ENCODE measurements at places on chromosomes 6 and 20.

DNA sequence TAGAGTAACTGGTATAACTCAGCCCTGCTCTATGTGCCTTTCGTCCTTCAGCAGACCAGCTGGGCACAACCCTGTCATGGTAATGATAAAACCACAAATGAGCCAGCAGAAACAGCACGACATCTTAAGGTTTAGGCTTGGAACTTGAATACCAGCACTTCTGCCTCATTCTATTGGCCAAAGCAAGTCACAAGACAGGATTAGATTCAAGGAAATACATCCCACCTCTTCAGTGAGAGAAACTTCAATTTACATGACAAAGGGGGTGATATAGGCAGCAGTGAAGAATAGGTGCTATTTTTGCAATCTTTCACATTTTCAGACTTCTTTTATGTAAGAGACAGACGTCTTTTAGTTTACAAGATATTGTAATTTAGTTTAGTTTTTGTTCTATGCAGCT is 69.8 kb upstream of the SLC35F1 start:
- DNase-seq, result no peak

- DNase-seq, result no peak
Measured at GRCh38 chr20:57558614-57559288, 2.2 kb upstream of the PCK1 start.

GRCh38 chr20:17635332-17636244 is 46.5 kb downstream of the RRBP1 start:
- DNase-seq, result no peak

- DNase-seq, result no peak
Measured at GRCh38 chr20:17952692-17953684, 15.6 kb downstream of the SNX5 start.

GRCh38 chr20:53195876-53196610 is 223.9 kb downstream of the TSHZ2 start:
- DNase-seq, result peak; percentile 31

DNA sequence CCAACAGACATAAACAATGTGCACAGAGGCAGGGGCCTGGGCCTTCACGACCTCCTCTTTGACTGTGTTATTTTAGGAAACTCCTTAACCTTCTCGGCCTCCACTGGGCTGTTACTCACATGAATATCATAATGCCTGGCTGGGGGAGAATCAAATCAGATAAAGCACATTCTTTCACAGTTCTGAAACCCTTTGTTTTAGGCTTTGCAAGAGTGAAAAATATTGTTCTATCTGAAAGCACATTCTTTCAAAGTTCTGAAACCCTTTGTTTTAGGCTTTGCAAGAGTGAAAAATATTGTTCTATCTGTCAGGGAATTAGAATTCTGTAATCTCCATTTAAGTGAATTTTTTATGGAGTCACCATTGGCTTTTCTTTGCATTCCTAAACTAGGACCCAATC is 50.7 kb upstream of the SYNDIG1 start:
- DNase-seq, result no peak

DNA sequence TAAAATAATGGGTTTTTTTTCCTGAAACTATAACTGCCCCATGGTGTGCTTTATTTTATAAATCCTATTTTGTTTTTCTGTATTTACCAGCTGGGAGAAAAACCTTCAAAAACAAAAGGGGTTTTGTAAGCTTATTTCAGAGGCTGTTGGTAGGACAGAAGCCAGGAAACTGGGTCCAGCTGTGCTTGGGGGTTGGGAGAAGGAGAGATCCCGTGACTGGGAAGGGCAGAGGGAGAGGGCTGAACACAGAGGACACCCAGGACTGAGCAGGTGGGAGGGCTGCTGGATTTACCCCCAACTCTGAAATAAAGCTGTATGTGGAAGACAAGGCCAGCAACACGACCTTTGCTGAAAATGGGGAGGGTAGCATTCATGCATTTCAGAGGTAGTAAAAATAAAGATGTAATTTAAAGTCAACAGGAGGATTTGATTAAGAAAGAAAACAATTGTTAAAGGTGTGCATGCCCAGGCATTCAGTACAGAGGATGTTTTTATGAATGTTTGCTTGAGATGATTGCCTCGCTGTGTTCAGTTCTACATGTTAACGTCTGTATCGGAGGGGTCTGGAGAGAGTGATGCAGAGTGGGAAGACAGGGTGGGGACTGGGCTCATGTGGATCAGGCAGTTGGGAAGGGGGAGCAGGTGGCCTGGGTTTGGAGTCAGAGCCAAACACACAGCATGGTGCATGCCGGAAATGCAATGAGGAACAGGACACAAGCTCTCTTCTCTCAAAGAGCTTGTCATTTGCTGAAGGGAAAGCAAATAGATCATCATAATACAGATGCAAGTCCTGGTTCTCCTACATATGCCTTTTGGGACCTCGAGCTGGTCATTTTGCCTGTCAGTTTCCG is 21.4 kb downstream of the ARFGEF3 start:
- no peak for DNase-seq

DNA sequence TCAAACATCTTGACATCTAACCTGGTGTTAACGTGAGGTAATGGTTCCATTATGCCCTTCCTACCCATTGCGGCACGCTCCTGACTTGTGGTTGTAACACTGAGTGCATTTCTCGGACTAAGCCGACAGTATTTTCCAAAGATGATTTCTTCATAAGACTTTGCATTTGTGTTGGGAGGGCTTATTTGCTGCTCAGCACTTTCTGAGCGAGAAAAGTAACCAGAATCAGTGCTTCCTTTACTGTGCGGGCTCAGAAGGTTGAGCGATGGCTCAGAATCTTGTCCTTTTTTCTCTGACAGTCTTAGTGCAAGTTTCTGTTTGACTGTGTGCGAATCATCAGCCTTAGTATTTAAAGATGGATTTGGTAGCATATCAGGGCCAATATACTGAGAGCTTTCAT is 171.7 kb downstream of the HIVEP2 start:
- DNase-seq, result no peak

DNA sequence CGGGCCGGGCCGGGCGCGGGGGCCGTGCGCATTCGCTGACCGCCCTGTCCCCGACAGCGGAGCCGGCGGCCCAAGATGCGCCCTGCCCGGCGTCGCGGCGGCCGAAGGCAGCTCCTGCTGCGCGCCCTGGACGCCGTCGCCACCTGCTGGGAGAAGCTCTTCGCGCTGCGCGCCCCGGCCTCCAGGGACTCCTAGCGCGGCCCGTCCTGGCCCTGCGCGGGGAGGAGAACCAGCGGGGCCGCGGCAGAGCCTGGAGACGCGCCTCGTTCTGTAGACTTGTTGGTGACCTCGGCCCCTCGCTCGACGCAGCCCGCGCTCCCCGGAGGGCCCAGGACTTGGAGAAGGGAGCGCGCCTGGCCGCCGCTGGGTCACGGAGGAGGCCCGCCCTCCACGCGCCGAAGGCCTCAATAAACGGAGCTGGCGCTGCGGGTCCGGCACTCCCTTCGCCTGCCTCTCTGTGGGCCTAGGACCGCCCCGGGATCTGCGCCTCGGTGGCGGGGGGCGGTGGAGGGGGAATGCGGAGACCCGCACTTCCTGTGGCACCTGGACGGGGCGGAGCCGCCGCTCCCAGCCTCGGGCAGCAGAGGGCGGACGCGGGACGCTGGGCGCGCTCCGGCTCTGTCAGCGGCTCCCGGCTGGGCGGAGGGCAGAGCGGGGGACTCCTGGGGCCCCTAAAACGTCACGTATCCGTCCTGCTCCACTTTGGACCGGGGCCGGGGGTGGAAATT is 2.7 kb downstream of the C20orf204 start:
- peak; percentile 69 for DNase-seq

DNA sequence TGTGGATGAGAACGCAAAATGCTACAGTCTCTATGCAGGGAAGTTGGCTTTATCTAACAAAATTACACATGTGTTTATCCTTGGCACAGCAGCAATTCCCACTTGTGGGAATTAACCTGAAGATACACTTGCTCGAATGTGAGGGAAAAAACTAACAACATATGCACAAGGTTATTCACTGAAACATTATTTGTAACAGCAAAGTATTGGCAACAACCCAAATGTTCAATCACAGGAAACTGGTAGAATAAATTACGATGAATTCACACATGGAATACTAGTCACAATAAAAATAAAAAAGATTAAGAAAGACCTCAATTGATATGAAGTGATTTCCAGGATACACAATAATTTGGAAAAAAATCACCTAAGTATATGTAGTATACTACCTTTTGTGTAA is 68.1 kb upstream of the OGFRL1 start:
- DNase-seq, result no peak

DNA sequence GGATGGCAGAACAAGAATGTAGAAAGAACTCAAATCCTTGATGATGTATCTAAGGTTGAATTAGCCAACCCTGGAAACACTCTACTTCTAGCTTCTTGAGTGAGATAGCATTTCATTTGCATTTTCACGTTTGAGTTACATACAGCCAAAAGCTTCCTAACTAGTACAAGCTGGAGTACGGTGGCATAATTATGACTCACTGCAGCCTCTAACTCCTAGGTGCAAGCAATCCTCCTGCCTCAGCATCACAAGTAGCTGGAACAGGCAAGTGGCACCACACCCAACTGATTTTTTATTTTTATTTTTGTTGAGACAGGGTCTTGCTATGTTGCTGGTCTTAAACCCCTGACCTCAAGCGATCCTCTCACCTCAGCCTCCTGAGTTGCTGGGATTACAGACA is 36.5 kb upstream of the STK35 start:
- DNase-seq, result no peak

GRCh38 chr20:10469599-10469998 is 34.5 kb downstream of the SLX4IP start:
- DNase-seq, result peak; percentile 69

DNA sequence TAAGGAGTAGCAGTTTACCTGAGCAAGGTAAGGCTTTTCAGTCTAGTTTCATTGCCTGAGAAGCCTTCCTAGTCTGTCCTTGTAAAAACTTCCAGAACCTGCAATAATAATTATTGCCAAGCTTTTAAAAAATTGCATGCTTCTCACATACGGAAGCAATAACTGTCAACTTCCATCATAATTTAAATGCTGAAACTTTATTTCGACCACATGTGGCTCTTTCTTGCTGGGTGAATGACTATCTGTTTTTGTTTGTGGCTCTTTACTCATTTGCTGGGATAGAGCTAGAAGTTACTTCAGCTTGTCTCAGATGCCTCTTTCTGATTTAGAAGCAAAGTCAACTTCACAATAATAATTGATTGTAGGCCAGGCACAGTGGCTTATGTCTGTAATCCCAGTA is 95.9 kb upstream of the COL21A1 start:
- DNase-seq, result no peak

DNA sequence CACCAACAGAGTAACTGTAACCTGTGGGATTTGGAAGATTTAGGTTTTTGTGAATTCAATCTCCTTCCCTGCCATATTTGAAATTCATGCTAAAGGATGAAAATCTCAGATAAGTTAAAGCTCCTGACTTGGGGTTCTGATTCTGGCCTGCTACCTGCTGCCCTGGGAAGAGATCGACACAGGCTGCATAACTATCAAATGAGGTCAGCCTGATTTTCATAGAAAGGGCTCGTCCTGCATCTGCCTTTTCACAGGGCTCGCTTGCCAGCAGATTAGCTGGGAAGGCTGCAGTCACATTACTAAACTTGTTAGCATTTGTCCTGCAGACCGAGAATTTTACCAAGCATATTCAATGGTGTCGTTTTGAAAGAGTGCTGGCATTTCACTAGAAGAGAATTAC is 14.6 kb downstream of the GCLC start:
- peak; percentile 56 for DNase-seq

DNA sequence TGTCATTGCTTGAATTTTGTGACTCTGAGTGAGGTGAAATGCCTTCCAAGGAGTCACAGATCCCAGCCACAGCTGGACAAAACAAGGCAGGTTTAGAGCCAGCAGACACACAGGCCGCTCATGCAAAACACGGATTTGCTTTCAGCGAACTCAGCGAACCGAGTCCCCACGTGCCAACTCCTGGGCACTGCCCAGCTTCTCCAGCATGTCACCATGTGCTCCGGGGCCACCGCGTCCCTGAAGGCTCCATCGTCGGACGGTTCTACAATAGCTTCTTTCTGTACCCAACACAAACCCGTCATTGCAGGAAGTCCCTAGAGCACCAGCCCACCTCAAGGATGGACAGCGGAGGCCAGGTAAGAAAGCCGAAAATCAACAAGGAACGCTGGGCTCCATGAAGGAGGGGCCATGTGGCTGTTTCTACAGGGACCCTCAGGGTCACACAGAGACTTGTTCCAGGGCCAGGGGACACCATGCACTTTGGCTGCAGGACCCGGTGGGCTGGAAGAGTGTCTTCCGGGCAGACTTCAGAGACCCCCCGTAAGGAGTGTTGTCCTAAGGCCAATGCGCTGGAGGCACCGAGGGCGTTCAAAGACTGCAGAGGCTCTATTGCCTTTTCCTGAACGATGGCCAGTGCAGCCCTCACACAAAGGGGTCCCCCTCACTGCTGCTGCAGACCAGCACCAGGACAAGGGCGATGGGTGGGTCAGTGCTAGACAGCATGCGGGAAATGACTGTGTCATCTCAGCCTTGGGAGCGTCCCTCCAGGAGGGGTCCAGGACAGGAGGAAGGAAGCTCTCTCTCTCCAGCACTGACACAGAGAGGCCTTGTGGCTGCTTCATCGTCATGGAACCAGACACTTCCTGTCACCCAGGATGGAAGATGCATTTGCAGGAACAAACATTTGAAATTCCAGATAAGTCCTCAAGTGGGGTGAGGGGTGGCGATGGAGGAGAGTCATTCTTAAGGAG is 19.8 kb downstream of the DACT2 start:
- DNase-seq, result no peak

DNA sequence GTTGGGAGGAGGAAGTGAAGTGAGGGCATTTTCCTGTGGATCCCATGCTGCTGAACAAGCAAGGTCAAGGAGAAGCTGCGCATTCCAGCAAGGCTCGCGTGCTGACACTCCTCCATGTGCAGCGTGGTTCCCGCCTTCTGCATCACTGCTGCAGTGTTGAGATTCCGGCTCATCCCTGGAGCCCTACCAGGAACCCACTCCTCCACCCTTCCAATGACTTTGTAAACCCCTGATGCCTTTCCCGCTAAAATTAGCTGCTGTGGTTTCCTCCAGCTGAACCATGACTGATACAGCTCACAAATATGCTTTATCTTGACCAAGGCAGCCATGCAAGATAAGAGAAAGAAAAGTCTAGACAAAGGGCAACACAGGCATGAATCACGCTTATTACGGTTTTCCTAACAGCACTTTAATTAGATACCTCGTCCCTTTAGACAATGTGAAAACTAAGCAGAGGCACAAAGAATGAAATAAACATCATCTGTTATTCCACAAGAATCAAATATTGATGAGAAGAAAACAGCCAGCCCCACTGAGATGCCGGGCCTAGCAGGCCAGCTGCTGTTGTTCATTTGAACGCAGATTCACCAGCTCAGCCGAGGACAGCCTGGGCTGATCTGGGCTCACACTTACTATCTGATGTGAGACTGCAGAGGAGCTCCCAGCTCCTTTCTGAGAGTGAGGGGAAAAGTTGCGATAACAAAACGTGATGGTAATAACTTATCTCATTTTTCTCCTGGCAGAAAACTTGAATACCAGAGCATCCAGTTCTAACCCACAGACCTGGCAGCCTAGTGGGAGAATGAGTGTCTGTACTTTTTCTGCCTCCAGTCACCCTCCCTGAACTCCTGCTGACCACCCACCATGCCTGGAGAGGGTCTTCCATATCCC is 14.2 kb upstream of the BNIP5 start:
- peak; percentile 100 for DNase-seq

All from astrocyte (in vitro differentiated cells and primary cell).